ENCODE measurements at places on chromosomes 12 and 14.

DNA sequence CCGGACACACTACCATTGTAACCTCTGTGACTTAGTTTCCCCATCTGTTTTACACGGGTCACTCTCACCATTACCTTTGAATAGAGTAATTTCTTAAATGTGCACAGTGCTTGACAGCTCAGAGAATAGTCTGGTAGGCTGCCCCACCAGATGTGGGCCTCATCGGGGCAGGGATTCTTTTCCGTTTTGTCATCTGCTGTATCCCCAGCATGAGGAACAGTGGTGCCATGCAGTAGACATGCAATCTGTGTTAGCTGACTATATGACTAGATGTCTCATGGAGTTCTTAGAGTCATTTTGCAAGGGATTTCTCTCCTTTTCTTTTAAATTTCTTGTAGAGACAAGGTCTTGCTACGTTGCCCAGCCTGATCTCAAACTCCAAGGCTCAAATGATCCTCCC is 44.9 kb upstream of the PLEKHG3 start:
- no peak for DNase-seq

DNA sequence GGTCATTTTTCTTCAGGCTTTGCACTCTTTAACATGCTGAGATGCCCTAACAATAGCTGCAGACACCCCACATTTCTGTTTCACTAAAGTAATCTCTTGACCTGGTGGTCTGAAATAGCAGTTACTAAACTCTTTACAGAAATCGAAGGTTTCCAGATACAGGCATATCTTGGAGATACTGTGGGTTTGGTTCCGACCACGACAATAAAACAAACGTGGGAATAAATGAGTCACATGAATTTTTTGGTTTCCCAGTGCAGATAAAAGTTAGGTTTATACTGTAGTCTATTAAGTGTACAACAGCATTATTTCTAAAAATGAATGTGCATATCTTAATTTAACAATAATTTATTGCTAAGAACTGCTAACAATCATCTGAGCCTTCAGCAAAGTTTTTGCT is 208.7 kb downstream of the EGLN3 start:
- DNase-seq = no peak

- DNase-seq = no peak
Observed at GRCh38 chr12:65637774-65638173, 186.5 kb upstream of the HMGA2 start.

GRCh38 chr12:67268335-67268895 is 743 bp upstream of the CAND1 start:
- DNase-seq = peak; percentile 99

- DNase-seq = no peak
Observed at GRCh38 chr14:90788031-90788430, 28.2 kb downstream of the TTC7B start.

GRCh38 chr12:89166525-89166934 is 185.8 kb downstream of the DUSP6 start:
- peak; percentile 34 for DNase-seq

GRCh38 chr14:30251017-30251416 is 307.9 kb upstream of the G2E3 start:
- DNase-seq = no peak

DNA sequence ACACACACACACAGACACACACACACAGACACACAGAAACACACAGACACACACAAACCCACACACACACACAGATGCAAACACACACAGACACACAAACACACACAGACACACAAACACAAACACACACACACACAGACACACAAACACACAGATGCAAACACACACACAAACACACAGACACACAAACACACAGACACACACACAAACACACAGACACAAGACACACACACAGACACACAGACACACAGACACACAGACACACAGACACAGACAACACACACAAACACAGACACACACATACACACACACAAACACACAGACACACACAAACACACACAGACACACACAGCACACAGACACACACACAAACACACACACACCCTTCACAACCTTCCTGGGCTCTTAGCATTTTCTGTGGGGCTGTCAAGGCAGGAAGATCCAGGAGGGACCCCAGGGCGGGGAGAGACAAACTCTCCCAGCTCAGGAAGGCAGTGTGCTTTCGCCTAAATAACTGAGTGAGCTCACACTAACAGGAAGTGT is 24.2 kb upstream of the INF2 start:
- DNase-seq = peak; percentile 72

DNA sequence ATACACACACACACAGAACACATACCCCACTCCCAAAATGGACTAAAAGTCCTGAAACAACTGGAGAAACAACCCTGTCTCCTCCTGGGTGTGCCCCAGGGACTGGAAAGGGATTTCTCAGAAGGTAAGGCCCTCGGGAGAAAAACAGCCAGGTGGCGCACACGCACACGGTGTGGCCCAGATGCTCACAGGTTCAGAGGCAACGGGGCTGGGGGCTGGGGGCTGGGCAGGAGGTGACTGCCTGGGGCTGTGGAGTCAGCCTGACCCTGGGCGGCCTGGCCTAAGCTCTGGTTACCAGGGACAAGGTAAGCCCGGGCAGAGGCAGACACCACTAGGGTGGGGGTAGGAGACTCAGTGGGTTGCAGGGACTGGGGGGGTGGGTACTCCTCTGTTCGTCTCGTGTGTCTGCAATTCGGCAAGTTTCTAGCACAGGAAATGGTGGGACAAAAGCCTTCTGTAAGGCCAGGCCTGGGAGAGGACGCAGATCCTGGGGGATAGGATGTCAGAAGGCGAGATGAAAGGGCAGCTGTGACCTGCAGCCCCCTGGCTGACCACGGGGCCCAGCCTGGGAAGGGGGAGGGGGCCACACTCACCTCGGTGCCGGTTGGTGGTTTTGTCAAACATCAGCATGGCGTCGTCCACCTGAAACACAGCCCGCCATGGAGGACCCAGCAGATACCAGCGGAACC is 10.4 kb downstream of the MSI1 start:
- DNase-seq = no peak

DNA sequence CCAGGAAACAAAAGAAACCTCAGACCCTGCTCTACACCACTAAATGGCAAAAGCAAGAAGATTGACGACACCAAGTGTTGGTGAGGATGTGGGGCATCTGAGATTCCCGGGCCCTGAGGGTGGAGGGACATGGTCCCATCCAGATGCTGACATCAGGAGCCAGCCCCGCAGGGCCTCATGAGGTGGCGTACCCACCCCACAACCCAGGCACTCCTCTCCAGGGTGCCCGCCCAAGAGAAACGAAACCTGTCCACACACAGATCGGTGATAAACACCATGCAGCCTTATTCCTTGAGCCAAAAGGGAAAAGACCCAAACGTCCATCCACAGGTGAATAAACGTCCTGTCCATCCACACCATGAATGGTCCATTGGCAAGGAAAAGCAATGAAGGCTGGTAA is 54.8 kb upstream of the C14orf180 start:
- DNase-seq = no peak

DNA sequence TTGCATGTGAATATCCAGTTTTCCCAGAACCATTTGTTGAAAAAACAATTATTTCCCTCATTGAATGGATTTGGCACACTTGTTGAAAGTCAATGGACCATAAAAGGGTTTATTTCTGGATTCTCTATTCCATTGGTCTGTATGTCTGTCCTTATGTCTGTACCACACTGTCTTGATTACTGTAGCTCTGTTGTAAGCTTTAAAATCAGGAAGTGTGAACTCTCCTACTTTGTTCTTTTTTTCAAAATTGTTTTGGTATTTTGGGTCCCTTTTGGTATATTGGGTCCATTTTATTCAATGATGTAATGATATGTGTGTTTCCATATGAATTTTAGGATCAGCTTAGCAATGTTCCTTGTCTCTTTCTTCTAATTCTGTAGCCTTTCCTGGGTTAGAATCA is 64.8 kb downstream of the PPP2R5C start:
- DNase-seq = no peak

DNA sequence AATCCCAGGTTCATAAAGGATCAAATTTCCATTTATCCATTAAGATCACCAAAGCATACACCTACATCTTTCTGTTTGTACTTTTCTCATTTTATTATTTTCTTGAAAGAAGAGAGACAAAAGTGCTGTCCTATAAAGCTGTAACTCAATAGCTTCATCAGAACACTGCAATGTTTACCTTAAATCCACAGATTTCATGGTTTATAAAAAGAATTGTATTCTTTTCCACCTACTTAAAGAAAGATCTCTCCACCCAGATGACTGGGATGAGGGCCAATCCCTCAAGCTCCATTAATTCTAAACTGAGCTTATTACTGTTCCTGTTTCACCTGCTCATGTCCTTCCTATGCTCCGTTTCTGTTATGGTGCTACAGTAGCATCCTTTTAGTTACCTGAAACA is 470.6 kb downstream of the BCAT1 start:
- DNase-seq = no peak

- peak; percentile 76 for DNase-seq
Observed at GRCh38 chr12:112419297-112420133, 768 bp downstream of the PTPN11 start.

- no peak for DNase-seq
Observed at GRCh38 chr12:124881123-124881522, 17.5 kb upstream of the SCARB1 start.

DNA sequence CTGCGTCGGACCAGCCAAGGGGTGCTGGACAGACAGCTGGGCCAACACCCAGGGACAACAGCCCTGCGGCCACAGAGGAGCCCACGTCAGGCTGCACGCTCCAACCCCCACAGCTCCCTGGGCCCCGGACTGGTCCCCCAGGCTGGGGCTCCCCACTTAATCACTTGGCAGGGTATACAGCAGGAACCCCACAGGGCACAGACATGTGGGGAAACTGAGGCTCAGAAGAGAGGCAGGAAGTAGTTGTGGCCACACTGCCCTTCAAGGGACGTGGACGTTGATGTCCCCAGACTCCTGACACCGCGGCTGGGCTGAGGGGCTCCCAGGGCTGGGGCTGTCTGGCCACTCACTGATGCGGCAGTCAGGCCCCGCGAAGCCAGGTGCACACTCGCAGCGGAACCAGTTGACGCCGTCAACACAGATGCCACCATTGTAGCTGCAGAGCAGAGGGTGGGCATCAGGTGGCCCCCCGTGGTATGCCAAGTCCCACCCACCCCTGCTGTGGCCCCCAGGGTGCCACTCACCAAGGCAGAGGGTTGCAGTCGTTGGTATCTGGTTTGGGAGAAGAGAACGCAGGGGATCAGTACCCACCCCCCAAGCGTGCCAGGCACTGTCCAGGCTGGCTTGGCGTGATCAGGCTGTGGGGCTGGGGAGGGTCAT is 21.5 kb downstream of the JAG2 start:
- DNase-seq = no peak

DNA sequence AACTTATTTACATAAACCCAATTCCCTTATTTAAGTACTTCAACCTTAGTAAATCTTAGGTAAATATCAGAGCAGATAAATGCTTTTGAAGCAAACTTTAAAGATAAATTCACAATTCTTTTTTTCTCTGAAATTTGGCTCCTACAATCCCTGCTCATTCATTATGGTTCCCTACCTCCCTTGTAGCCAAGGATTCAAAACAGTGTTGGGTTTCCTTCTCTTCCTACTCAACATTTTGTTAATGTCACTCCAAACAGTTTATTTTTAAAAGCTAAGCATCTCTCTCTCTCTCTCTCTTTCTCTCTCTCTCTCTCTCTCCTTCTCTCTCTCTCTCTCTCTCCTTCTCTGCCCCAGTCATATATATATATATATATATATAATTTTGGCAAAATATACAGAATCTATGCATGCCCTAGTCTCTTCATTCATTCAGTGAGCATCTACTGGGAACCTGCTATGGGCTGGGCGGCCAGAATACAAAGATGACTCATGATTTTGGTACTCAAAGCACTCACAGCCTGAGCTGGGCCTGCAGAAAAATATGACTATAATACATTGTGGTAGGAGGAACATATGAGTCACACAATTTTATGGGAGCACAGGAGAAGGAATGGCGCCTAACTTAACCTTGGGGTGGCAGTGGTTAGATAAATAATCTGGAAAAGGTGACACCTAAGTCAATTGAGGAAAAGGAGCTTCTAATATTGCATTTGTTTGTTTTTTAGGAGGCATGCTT is 123.7 kb upstream of the DHRS4 start:
- DNase-seq = peak; percentile 6

DNA sequence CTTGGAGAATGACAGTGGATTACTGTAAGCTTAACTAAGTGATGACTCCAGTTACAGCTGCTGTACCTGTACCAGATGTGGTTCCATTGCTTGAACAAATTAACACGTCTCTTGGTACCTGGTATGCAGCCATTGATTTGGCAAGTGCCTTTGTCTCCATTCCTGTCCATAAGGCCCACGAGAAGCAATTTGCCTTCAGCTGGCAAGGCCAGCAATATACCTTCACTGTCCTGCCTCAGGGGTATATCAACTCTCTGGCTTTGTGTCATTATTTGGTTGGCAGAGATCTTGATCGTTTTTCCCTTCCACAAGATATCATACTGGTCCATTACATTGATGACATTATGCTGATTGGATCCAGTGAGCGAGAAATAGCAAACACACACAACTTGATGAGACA is 29.4 kb upstream of the POP5 start:
- no peak for DNase-seq

- DNase-seq = peak; percentile 37
Observed at GRCh38 chr14:36517242-36518030, 2.6 kb downstream of the NKX2-1 start.

GRCh38 chr12:26195641-26196420 is 458 bp downstream of the SSPN start:
- DNase-seq = peak; percentile 89

- no peak for DNase-seq
Observed at GRCh38 chr14:35365130-35366055, 39.2 kb downstream of the NFKBIA start.

DNA sequence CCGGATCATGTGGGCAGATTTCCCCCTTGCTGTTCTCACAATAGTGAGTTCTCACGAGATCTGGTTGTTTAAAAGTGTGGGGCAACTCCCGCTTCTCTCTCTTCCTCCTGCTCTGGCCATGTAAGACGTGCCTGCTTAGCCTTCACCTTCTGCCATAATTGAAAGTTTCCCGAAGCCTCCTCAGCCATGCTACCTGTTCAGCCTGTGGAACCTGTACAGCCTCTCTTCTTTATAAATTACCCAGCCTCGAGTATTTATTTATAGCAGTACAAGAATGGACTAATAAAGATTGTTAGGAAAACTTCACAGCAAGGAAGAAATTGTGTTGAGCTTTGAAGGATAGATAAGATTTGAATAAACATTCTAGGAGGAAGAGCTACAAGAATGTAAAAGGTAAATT is 52.1 kb downstream of the KDM5A start:
- DNase-seq = no peak
